ENCODE measurements at places on chromosomes 1 and 21.
A peak's percentile ranks its signal among the peaks of the same experiment; 100 is the strongest.

DNA sequence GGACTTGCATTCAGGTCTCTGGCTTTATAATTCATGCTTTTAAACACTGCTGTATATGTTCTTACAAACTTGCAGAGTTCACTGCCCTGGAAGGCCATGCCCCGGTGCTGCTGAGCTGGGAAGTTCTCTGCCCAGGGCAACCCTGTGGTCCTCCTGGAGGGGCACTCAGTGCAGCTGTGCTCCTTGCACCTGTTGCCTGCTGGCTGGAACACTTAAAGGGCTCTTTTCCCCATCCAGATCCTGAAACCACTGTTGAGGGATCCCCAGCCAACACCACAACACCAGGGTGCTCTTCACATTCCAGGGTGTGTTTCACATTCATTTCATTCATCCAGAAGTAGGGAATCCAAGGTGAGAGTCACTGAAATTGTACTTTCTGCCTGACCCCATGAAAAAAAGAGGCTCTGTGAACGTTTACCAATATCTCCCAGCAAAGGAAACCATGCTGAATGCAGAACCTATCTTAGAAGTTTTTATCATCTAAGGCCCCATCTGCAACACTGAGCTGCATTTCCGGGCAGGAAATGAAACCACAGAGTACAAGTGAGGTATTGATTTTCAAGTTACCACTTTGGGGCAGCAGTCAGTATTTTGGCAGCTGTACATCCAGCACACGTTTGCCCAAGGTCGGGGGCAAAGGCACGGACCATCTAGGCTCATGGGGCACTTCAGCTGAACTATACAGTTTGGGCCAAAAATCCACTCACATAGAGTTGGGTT is 16.4 kb upstream of the KIAA0040 start:
- peak; percentile 90 for DNase-seq

GRCh38 chr1:232038706-232039677 is 412.4 kb downstream of the DISC1 start:
- no peak for DNase-seq

DNA sequence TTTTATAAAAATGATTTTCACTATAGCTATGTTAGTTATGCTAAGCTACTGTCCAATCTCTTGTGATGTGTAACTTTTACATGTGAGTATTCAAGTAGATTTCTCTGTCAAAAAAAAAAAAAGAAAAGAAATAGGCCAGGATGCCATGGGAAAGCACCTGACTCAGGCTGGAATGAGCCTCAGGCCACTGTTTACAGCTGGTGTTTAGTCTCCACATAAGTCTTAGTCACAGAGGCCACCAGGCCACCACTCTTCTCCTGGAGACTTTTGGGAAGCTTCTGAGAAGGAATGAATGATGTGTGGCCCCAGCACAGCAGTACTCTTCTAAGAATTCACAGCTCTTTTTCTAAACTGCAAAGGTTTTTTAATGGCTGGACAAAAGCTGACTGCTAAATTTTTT is 48.9 kb downstream of the CHML start:
- DNase-seq = no peak

GRCh38 chr1:227758366-227758765 is 23.1 kb downstream of the SNAP47 start:
- no peak for DNase-seq

DNA sequence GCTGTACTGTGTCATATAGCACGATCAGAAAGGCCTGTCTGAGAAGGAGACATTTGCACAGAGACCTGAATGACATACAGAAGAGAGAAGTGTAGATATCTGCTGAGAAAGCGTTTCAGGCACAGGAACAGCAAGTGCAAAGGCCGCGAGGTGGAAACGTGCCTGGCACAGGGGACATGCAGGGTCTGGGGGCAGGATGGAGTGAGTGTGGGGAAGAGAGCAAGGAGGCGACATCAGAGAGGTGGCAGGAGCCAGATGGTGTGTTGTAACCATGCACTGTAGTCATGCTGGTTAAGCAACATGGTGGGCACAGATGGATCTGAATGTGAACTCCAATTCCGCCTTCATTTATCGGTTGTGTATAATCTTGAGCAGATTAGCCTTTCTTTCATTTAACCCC is 13.0 kb downstream of the KRTCAP2 start:
- DNase-seq = no peak

GRCh38 chr1:79817031-79817560 is 810.6 kb upstream of the ADGRL4 start:
- no peak for DNase-seq

DNA sequence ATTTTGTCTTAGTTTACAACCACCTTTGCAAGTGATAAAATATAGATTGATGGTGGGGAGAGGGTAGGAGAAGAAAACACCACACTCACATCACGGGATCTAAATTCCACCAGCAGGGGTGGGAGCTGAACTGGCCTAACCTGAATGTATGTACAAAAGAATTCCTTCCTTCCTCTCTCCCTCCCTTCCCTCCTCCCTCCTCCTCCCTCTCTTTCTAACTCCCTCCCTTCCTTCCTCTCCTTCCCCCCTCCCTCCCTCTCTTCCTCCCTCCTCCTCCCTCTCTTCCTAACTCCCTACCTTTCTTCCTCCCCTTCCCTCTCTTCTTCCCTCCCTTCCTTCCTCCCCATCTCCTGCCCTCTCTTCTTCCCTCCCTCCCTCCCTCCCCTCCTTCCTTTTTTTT is 40.2 kb downstream of the HIVEP3 start:
- DNase-seq = no peak

DNA sequence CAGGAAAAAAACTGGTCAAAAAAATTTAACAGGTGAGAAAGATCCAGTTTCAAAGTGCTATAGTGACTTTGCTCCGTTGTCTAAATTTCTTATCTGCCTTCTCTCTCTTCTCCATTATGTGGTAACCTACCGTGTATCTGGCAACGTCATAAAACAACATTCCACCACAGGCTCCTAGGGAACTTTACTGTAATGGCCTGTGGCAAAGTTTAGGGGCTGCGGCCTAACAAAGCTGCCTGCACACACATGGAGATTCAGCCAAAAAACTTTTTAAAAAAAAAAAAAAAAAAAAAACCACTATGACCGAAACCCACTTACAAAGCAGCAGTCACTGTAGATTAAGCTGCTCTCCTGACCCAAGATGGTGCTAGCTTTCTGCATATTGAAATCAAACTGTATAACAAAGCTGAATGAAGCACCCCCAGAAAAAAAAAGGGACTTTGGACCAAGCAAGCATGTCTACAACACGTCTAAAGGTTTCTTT is 202.6 kb downstream of the SLC45A1 start:
- no peak for DNase-seq

DNA sequence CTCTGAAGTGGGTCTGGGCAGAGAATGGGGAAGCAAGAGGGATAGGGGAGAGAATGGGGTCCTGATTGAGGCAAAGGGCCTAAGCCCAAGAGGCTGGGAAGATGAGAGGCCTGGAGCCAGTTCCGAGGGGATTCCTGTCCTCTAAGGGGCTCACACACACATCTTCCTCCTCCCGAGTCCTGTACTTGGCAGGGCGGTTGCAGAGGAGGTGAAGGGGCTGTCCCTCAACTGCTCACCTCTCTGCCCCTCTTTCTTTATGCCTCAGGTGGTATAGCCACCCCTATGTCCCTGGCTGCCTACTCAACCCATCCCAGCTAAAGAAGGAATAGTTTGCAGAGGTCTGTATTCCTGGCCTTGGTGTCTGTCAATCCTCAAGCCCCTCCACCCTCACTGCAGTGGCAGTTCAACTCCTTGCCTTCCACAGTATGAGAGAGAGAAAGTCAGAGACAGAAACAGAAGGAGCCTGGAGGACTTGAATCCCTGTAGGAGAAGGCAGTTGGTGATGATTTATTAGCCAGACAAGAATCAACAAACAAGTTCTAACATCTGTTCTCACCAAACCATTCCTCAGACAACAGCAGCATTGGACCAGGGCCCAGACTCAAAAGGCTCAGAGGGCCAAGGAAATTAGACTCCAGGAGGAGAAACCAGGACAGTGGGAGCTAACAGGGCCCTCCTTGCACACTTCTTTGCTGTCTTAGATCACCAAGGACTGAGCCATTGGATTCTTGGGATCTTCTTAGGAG is 10.7 kb downstream of the SH2D2A start:
- DNase-seq = no peak

- no peak for DNase-seq
Observed at GRCh38 chr1:227793948-227794816, 21.3 kb upstream of the PRSS38 start.

- no peak for DNase-seq
Observed at GRCh38 chr1:110056285-110056683, 14.2 kb downstream of the ALX3 start.

GRCh38 chr1:44212355-44213221 is 683 bp upstream of the DMAP1 start:
- DNase-seq = peak; percentile 82

DNA sequence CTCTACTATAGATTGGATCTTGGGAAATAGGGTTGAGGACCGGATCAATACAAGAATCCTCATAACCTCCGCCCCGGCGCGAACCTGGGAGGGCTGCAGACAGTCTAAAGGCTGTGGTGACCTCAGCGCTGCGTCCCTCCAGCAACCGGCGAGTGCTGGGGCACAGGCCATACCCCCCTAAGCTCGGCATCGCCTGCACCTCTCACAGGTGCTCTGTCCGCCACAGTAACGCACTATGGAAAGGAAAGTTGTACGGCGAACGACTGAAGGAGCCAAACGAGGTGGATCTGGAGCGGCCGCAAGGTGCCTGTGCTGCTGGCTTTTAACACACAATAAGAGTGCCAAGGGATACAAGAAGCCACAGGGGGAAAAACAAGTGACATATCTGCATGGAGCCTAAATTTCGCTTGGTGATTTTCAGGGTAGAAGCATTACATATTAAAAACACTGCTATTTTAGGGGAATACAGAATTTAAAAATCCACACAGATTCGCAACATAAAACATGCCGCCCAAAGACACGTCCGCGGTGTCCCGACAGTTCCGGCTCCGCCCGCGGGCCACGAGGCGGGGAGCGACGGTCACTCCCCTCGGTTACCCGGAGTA is 1.4 kb upstream of the RBM15 start:
- DNase-seq = peak; percentile 84

Measured in activated CD4-positive, alpha-beta T cell treated with anti-CD3 and anti-CD28 coated beads, Interleukin-2, amount 10 ng/mL, durations not matched to agents 24 days and 14 days (primary cell).